GM12864 (cell line): ENCODE measurements at places on chromosomes 11 and 22.

- no peak for DNase-seq
Observed at GRCh38 chr11:80188076-80188627, 747.3 kb upstream of the TENM4 start.

GRCh38 chr22:21779444-21779843 is 43.9 kb upstream of the YPEL1 start:
- DNase-seq = no peak

DNA sequence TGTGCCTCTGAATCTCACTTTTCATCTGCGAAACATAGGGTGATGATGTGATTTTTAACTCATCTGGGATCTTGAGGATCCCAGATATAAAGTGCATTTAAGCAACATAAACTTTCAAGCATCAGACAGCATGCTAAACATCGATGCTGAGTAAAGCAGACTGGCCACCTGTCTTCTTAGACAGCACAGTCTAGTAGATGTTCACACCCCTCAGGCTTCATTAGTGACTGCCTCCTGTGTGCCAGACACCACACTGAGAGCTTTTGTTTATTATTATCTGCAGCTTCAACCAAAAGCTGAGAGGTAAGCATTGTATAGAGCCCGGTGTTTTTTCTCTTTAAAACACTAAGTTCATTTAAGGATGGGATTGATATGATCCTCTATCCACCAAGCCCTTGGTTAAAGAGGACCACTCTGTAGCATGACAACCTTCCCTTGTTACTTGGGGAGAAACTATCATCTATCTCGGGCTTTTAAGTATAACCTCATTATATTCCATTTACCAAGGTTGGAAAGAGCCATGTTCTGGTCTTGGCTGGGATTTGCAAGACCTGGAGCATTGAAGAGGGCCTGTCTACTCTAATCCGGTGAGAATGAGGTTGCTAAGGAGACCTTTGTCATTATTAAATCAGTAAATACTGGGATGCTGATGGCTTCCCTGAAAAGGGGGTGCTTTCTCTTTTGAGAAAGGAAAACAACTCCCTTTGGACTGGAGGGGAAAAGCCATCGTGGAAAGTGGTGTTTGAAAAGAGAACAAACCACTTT is 114.2 kb upstream of the SEZ6L start:
- no peak for DNase-seq

- no peak for DNase-seq
Observed at GRCh38 chr11:130548491-130548833, 100.0 kb downstream of the ADAMTS15 start.

DNA sequence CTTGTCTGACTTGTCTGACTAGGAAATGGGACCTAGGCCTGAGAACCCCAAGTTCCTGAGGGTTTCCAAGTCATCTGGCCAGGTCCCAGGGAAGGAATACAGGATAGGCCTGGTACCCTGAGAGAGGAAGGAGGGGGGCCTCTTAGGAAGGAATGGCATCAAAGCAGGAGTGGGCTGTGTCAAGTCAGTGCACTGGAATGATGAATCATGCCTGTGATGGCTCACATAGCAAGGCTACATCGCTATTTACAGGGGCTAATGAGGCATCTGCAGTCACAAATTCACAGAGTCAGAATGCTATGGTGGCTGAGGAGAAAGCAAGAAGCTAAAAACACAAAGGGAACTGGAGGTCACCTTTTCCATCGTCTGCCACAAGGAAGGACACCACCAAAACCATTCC is 247.3 kb downstream of the NXPE2 start:
- DNase-seq = no peak

DNA sequence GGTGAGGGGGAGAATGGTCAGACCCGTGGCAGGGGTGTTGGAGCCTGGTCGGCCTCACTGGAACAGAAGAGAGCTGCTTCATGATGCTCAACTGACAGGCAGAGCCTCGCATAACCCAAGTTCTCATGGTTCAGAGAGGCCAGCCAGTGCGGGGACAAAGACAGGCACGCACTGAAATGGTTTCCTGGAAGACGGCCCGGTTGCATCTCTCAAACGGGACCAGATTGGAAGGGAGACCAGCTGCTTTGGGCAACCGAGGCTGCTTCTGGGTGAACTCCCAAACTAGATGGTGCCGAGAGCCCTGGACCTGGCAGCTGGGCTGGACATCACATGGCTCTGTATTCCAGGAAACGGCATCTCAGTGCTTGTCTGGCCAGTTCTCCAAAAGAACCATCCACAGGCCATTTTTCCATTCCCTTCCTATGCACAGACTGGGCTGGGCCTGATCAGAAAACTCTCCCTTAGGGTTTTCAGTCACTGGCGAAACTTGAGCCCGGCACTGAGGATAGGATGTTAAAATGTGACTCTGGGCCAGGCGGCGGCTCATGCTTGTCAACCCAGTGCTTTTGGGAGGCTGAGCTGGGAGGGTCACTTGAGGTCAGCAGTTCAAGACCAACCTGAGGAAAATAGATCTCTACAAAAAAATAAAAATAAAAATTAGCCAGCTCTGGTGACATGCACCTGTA is 80.1 kb upstream of the PRODH start:
- no peak for DNase-seq

DNA sequence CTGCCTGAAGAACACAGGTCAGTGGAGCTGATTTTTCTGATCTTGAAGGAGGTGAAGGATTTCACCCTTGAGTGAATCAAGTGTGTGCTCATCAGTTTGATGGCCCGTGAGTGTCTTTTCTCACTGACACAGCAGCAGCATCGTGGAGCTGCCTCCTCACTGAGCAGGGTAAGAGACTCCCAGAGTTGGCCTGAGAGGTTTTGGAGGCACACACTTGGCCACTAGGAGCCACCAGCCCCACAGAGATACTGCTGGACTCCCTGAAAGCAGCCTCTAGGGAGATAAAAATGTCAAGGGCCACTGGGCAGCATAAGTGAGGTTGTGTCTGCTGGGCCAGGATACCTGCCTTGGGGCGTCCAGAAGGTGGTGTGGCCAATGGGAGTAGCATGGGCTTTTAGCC is 245.4 kb downstream of the GRIK4 start:
- no peak for DNase-seq

DNA sequence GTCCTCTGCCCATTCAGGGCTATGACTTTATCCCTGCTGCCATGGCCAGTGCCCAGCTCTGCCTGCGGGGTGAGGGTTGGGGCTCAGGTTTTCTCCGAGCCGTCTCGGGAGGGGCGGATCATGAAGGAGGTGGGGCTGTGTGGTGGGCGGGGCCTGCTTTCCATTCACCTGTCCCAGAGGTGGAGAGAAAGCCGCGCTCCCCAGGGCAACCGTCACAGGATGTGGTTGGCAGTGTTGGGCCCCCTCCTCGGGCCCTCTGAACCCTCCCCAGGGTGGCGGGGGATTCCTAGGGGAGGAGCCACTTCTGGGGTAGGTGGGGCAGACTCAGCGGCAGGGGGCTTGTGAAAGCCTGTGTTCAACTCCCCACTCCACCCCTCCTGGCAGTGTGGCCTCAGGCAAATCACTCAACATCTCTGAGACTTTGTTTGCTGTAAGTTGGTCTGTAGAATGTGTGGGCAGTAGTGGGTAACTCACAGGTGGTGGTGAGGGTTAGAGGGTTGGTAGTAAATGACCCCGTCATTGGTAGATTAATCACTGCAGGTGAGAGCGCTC is 50.3 kb downstream of the CD6 start:
- no peak for DNase-seq

- no peak for DNase-seq
Observed at GRCh38 chr22:22070371-22070824, 87.8 kb upstream of the TOP3B start.

GRCh38 chr11:56885177-56885576 is 103.5 kb upstream of the OR5AK2 start:
- DNase-seq = no peak

DNA sequence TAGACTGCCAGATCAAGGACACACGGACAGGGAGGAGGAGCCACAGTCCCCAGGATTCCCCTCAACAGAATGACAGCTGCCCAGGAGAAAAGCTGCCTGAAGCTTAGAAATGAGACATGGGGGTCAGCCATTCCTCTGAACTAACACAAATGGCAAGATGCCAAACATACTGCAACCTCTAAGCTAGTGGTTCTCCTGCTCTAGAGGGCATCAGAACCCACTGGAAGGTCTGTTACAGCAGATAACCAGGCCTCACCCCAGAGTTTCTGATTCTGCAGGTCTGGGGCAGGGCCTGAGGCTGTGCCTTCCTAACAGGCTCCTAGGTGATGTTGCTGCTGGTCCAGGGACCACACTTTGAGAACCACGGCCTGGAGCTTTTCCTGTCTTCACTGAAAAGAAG is 28.6 kb upstream of the BID start:
- no peak for DNase-seq

DNA sequence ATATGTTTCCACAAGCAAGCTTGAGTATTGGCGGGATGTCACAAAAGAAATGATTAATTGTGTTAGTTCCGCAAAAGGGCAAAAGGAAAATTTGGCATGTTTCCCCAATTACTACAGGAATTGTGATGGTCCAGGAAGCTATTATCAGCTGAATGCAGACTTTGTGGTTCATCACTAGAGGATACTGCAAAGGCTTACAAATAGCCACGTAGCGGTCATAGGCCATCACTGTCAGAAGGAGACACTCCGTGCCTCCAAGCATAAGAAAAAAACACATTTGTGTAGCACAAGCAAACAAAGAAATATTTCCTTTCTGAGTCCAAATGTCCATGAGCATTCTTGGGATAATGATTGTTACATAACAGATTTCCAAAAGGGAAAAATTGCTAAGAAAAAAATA is 1.8 kb downstream of the OR10AG1 start:
- DNase-seq = no peak

DNA sequence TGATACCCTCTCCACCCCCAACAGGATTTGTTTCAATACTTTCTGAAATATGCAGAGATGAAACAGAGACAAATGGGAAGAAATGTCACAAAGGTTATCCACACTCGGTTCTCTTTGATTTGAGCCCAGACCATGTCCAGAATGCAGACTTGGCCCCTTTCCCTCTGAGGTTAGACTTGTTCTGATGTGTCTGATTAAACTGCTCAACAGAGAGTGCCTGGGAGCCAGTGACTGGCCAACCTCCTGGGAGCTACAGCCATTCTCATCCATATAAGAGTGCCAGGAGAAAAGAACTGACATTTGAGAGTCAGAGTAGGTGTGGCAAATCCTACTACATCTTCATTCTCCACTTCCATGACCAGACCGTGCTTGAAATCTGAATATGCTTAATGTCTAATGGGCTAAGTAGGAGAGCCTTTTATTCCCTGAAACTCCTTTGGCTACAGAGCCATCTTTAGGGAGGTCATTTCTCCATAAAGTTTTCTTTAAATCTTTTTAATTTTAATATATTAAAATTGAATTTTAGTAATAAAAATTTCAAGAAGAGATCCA is 201.4 kb downstream of the BLID start:
- no peak for DNase-seq

- no peak for DNase-seq
Observed at GRCh38 chr22:45722006-45722405, 50.4 kb downstream of the ATXN10 start.

DNA sequence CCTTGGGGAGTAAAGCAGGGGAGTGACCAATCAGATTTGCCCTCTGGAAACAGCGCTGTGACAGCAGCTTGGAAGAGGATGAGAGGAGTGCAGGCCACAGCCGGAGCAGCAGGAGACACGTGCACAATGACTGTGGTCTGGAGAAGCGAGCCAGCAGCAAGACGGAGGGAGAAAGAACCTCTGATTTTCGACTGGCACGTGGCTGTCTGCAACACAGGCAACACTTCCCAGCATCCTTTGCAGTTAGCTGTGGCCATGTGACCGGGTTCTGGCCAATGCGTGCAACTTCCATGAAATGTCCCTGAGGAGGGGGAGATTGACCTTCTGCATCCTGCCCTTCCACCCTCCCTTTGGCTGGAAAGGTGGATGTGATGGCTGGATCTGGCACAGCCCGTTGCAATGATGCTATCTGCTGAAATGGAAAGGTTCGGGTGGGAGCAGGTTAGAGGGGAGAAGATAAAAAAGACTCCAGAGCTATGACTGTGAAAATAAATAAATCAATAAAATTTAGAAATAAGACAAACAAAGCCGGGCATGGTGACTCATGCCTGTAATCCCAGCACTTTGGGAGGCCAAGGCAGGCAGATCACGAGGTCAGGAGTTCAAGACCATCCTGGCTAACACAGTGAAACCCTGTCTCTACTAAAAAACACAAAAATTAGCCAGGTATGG is 15.6 kb downstream of the PLA2G6 start:
- DNase-seq = no peak

DNA sequence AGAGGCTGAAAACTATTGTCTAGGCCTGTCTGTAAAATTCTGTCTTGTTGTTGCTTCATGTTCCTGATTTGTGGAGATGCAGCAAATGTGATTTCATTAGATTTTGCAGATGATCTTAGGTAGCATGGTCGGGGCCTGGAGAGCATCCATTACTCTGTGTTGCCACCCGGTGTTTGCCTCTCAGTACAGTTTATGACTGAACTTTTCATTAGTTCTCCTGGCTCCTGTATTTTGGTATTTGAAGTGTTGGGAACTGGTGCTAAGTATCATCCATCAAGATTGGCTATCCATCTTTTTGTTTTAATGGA is 7.7 kb downstream of the YWHAH start:
- no peak for DNase-seq

- no peak for DNase-seq
Observed at GRCh38 chr11:1071571-1072115, 3.0 kb upstream of the MUC2 start.

GRCh38 chr11:71302911-71303310 is 50.5 kb upstream of the SHANK2 start:
- no peak for DNase-seq

GRCh38 chr11:13859892-13860291 is 102.6 kb upstream of the SPON1 start:
- DNase-seq = no peak

- DNase-seq = no peak
Observed at GRCh38 chr11:73612601-73613140, 14.8 kb upstream of the FAM168A start.

- no peak for DNase-seq
Observed at GRCh38 chr11:74233683-74234082, 62.6 kb downstream of the PPME1 start.

- no peak for DNase-seq
Observed at GRCh38 chr11:10893714-10894151, 35.9 kb upstream of the ZBED5 start.
